Right renal pelvis (tissue), 4 donors: ENCODE measurements at places on chromosomes 7 and 10.
A peak's percentile ranks its signal among the peaks of the same experiment; 100 is the strongest.

DNA sequence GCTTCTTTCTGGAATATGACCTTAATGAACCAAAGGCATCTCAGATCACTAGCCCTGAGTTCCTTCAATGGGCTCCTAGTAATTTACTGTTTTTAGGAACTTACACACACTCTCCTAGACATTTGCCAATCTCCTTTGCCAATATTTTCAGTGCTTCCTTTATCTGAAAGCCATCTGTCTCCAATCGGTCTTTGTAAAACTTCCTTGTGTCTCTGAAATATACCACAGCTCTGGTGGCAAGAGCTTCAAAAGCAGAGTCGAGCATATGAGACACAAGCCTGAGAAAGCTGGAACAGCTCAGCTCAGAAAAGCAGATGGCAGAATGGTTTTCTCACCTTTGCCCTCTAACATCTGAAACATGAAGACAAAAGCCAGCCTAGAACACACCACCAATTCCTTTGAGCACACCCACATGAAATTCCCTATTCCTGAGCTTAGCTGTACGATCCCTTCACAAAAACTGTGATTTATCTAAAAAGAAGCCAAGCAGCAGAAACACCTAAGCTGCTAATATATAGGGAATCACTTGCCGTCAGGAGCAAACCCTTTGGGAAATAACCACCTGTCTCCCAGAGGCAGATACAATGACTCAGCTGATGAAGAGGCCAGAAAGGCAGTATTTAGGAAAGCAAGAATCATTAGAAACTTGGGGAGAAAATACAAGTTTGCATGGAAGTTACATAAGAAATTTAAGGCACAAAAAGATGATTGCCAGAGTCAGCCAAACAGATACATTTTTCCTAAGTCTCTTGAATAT, 70.2 kb upstream of the ANK3 start:
- DNase-seq: no peak

DNA sequence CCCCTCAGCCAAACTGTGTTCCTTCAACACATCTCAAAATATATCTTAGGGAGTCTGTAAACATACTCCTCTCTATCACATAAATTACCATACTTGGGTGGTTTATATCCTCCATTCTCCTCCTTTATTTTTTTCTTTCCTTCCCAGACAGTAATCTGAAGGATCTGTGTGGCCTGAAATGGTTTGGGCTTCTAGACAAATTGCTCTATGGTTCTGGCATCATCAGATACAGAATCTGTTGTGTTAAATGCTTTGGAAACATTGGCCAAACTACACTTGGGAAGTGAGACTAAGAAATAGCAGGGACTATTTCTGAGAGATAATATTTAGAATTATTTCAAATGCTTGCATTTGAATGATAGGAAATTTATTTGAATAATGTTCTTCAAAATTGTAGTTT, 353.0 kb upstream of the KCND2 start:
- no peak for DNase-seq

GRCh38 chr10:94747838-94748237, 14.6 kb upstream of the CYP2C19 start:
- no peak for DNase-seq

GRCh38 chr10:44660271-44660670, 250.9 kb upstream of the TMEM72 start:
- DNase-seq: no peak

GRCh38 chr7:25565949-25566348, 337.7 kb upstream of the NPVF start:
- DNase-seq: peak; percentile 70

DNA sequence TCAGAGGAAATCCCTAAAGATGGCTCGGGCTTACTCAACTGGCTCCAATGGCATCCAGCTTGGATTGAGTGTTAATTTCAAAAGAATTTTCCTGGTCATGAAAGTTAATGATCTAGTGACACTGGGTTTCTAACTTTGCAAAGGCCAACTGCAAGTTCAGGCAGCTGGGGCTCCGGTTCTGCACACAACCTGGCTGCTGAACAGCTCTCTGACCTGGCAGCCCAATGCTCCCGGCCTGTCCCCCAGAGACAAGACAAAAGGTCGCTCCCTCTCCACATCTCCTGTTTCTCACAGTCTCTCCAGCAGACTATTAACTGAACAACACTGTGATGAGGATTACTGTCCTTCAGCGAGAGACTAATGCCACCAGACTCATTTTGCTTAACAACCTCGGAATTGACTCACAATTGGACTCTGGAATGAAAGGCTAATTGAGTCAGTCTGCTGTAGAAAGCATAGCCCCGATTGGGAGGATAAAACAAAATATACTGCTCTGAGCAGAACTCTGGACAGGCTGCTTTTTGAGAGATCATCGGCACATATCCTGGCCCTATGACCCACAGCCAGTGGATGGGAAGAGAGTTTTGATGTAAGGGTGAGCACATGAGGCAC, 174.5 kb downstream of the GFRA1 start:
- peak; percentile 64 for DNase-seq

DNA sequence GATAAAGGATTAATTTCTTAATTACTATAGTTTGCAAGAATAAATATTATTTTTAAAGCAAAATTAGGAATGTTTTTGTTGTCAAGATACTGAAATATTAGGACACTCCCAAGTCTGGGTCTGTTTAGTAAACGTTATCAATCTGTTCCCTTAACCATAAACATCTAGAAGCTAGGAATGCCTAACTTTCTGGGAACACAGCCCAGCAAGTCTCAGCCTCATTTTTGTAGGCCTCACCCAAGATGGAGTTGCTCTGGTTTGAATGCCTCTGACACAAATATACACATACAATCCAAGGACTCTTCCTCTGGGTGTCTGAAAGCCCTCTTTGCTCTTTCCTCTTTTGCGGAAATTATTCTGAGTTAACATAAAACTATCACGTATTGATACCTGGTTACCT, 487.4 kb upstream of the CELF2 start:
- DNase-seq: no peak

- no peak for DNase-seq
Measured at GRCh38 chr10:131928248-131929095, 27.7 kb downstream of the PPP2R2D start.

DNA sequence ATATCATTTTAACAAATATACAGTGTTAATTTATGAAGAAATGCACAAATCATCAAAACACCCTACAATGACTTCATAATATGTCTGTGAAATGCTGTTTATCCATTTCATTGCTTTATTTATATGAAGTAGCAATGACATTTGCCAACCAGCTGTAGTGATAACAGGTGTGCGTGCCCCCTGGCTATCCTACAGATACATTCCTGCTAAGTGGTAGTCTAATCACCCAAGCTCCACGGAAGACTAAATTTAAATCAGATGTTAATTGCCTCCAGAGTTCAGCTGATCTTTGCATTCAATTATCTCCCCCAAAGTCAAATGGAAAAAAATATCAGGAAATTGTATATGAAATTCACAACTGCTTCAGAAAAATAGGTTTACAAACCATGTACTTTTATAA, 1164.2 kb upstream of the LRRN3 start:
- DNase-seq: no peak

DNA sequence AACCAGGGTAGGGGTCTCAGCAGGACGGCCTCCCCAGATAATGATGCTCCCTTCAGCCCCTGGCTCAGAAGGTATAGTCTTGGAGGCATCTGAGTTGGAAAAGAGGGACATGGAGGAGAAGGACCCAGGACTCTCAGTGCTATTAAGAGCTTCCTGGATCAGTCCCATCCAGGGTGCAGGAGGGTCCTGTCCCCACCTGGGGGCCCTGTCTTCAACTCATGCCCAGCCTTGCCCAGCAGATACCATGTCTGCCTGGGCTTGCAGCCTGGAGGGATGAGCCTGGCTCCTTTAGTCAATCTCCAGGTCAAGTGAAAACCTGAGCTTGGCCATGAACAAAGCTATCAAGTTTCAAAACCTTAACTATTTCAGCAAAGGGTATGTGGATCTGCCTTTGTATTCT, 67.6 kb downstream of the PRTFDC1 start:
- no peak for DNase-seq

GRCh38 chr10:114795039-114795438, 26.5 kb upstream of the FHIP2A start:
- no peak for DNase-seq

DNA sequence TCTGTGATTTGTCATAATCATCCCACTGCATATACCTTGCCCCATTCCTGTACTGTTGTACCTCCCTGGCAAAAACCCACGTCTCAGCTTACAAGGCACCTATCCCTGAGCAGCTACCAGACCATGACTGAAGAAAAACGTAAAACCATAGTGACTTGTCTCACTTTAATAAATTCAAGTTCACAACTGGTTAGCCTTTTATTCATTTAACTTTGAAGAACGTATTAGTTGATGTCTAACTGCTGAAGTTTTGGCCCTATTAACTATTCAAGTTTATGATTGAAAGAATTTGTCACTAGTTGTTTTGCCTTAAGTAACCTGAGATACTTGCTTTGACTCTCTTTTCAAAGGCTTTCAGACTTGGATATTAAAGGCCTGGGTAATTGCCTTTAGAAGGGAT, 59.7 kb downstream of the GALNT11 start:
- DNase-seq: no peak

- DNase-seq: no peak
Measured at GRCh38 chr7:66255534-66256100, 50.5 kb downstream of the TPST1 start.

DNA sequence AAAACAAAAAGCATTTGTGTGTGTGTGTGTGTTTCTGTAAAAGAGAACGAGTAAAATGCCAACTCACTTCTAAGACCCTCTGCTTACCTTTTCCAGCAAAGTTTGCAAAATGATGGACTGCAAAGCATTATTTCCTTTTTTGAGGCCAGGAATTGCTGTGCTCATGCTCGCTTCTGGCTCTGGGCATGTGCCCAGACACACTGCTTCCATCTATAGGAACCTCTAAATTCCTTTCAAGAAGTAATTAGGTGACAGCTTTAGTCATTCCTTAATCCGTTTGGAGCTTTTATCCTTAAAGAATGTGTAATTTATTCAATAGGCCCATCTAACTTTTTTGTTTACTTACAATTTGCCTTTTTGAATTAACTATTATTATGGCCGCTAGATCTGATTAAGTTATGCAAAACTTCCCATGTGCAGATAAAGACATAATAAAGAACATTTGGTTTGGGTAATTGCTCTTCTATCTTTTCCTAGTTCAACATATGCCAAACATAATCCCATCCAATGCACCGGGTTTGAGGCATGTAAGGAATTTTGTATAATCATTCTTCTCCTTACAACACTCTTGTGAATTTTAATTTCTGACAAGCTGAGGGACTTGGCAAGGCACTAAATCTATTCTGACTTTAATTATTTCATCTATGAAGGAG, 34.7 kb downstream of the A1CF start:
- no peak for DNase-seq

- no peak for DNase-seq
Measured at GRCh38 chr10:69656742-69657269, 26.8 kb downstream of the FAM241B start.

- DNase-seq: no peak
Measured at GRCh38 chr7:5383314-5384098, 40.1 kb downstream of the TNRC18 start.

DNA sequence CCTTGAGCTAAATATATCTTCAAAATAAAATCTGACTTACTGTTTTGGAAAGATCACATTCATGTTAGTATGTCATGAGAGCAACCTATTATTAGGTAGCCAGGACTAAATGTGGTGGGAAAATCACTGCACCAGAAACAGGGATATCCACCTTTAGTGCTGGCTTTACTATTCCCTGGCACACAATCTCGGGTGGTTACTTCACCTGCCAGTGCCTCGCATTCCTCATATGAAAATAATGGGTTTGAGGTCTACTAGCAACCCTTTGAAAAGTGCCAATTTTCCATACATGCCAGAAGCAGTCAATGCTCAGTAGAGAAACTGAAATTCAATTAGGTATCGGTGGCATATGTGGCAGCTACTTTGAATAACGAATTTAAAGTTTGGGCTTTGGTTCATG, 36.8 kb downstream of the PTN start:
- no peak for DNase-seq

DNA sequence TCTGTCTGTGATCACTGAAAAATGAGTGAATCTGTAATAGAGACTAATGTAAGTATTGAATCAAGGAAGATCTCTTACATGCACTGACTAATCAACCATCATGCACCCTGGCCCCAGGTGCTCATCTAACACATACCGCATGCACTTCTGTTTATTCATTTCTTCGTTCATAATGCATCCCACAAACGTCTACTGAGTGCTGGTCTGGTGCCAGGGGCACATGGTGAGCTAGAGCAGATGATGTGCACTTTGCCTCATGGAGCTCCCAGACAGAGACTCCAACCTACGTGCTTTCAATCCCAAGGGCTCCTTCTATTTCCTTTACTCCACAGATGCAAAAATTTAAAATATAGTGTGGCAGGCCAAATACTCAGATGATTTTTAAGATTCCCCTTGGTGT, 10.7 kb downstream of the C10orf90 start:
- no peak for DNase-seq

DNA sequence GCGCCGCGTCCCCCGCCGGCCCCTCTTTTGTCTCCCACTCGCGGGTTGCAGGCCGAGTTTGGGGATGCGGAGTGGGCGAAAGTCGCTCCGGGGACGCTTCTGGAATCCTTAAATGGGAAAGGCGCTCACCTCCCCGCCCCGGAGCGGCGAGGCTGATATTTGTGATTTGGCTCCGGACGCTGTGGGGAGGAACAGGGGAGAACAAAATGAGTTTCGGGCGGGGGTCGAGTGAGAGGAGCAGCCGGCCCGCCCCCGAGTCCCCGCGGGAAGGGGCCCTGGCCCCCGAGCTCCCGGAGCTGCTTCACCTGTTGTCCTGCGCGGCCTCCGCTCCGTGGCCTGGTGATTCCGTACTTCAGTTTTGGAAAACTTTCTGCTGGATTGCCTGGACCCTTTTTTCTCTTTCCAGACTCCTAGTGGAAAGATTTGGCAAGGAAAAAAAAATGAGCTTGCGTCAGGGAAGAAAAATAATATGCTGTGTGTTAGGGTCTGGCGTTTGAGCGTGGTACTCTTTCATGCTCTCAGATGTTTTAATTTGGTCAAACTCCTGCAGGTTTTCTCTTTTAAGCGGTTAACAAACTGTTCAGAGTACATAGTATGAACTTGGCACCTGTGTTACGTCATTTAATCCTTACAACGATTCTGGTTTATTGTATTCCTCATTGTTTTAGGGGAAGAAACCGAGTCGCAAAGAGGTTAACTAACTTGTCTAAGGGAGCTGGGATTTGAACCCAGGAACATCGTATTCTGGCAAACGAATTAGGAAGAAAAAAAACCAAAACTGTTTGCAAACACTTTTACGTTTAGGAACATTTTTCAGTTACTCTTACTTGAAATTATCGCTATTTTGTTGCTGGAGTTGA, 924 bp downstream of the BMPR1A start:
- DNase-seq: peak; percentile 61

DNA sequence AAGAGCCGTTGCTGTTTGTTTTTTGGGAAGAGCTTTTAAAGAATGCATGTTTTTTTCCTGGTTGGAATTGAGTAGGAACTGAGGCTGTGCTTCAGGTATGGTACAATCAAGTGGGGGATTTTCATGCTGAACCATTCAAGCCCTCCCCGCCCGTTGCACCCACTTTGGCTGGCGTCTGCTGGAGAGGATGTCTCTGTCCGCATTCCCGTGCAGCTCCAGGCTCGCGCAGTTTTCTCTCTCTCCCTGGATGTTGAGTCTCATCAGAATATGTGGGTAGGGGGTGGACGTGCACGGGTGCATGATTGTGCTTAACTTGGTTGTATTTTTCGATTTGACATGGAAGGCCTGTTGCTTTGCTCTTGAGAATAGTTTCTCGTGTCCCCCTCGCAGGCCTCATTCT, 31.6 kb downstream of the PFKFB3 start:
- DNase-seq: no peak
